ENCODE measurements at places on chromosomes 12 and 14.

- no peak for DNase-seq
These were observed 14.3 kb upstream of the CORO1C start for GRCh38 chr12:108745641-108746040.

GRCh38 chr14:68781161-68782021 is 11.5 kb downstream of the ZFP36L1 start:
- DNase-seq = no peak

DNA sequence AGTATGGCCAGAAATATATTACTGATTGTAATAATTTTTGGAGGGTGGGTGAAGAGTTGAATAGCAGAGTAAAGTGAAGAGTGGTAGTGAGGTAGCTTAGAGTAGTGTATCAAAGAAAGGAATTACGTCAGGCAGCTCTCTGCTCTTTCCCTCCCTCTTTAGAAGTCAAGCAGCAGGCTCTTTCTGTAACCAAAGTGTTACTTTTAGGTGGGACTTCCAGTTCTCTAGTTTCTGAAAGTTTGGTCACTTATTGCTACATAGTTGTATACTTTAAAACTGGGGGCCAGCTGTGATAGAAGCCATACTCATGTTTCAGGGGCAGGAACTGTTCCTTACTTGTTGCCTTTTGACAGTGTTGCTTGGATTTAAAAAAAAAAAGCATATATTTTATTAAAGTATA is 30.6 kb downstream of the ATF7IP start:
- DNase-seq = no peak

GRCh38 chr12:122909442-122910288 is 13.7 kb upstream of the VPS37B start:
- DNase-seq = no peak

- no peak for DNase-seq
These were observed 3.2 kb downstream of the PLBD1 start for GRCh38 chr12:14564336-14564959.

DNA sequence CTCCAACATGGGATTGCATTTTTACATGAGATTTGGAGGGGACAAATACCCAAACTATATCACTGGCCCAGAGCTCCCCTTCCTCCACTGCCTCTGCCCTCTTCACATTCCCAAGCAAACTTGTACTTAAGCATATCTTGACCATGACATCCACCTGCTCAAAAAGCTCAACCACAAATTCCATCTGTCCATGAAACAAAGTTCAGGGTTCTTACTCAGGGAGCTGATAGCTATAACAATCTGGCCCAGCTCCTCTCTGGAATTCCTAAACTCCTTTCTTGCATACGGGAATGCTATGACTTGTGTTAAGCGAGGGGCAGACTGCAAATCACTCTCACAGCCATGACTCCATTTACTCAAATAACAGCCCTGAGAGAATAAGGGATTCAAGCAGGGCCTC is 152.1 kb downstream of the GALC start:
- no peak for DNase-seq

DNA sequence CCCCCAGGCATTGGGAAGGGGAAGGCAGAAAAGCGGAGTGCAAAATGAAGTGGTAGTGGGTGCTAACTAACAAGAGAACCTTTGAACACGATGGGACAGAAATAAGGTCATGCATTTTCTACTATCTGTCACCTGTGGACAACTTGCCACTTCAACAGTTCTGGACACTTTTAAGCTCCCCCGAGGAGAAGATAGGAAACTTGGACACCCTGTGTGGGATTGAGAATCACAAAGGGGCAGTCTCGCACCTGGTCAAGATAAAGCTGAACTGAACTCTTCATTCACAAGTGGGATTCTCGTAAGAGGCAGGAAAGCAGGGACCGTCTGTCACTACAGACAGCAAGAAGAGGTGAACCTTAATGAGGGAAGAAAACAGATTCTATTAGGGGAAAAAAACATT is 51.6 kb downstream of the EIF2S3B start:
- DNase-seq = no peak

- no peak for DNase-seq
These were observed 18.6 kb upstream of the GPATCH2L start for GRCh38 chr14:76133103-76133502.

- no peak for DNase-seq
These were observed 69.9 kb downstream of the DDX51 start for GRCh38 chr12:132074216-132074615.

GRCh38 chr12:22467190-22467589 is 77.2 kb downstream of the C2CD5 start:
- no peak for DNase-seq

- no peak for DNase-seq
These were observed 28.3 kb downstream of the C12orf75 start for GRCh38 chr12:105358789-105359188.

DNA sequence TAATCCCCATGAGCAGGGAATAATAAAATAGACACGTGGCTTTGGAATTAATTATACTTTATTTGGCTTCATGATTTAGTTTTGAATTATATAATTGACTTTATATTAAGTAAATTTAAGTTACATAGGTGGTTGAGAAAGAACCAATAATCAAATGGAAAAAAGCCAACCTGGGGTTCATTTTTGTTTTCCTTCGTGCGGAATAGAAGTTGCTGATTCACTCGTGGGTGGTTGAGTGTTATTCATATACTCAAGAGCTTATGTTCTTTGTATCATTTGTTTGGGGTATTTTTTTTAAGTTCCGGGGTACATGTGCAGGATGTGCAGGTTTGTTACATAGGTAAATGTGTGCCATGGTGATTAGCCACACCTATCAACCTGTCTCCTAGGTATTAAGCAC is 58.0 kb downstream of the ZNF664 start:
- no peak for DNase-seq

DNA sequence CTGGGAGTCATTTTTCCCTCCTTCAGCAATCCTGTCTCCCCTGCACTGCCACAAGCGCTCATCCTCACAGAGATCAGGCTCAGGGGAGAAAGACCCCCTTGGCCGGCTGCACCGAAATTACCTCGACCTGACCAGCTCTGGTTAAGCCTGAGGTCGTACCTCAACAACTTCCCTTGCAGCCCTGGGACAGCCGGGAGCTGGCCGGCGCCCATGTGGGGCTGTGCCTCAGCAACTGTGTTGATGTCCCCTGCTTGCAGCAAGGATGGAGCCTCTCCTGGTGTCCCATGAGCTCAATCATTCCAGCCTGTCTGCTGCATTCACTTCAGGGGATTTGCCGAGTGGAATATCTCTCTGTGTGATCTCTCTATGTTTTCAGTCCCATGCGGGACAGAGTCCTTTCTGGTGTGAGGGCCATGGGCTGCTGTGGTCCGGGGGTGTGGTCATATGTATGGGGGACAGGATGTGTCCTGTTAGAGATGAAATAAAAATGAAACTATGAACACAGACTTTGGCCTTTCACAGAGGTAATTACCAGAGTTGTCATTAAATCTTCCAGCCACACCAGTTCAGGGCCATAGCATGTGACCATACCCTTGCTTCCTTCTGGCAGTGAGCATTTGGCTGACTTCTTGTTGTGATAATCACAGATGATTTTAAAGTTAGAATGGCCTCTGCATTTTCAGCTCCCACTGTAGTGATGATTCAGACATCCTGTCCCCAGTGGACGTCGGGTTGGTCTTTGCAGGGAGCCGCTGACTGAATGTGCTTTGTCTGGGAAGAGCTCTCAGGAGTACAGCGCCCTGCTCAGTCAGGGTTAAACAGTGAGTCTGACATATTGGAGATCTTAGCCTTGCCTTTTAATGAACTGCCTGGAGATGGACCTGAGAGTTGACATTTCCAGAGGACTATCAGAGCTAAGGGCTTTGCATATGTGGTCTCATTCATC is 405.9 kb downstream of the AACS start:
- DNase-seq = no peak

GRCh38 chr12:117789195-117789912 is 179.4 kb downstream of the KSR2 start:
- no peak for DNase-seq

GRCh38 chr12:93980711-93981110 is 167.7 kb upstream of the PLXNC1 start:
- DNase-seq = no peak

GRCh38 chr12:89559753-89560152 is 33.9 kb upstream of the POC1B start:
- DNase-seq = no peak

DNA sequence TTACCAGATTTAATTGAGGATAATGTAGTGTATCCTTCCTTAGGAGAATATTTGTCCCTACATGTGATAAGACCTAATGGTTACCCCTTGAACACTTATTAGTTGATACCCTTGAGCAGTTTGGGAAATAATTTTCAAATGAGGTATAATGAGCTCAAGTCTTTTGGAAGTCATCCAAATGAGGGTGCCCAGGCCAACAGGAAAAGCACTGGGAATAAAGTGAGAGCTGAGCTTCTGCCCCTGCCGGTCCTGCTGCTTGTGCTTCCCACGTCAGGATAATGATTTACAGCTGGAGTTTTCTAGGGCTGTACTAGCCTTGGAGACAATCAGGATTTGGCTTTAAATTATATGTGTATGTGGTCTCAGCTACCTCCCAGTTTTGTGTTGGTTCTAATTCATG is 178.8 kb upstream of the FRMD6 start:
- DNase-seq = no peak

GRCh38 chr12:67722296-67722695 is 73.8 kb downstream of the DYRK2 start:
- no peak for DNase-seq

GRCh38 chr14:103854017-103854808 is 6.8 kb upstream of the PPP1R13B start:
- no peak for DNase-seq

GRCh38 chr12:23703051-23703450 is 246.4 kb downstream of the SOX5 start:
- DNase-seq = no peak

- DNase-seq = no peak
These were observed 16.0 kb downstream of the PLD4 start for GRCh38 chr14:104940526-104941150.

DNA sequence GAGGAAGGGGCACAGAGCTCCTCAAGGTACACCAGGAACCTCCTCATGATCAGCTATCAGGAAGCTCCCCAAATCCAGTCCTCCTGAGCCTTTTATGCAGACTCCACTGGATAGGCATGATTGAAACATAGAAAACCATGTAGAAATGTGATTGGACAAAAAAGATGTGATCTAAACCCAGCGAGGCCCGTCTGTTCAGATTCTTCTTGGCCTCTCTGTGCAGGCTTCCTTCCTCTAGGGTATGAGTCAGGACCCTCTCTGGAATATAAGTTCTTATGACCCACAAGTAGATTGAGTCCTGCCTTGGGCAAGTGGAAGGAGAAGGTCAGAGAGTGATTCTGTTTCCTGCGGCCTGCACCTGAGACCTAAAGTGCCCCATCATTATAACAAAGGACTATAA is 166.3 kb downstream of the PHLDA1 start:
- no peak for DNase-seq

- no peak for DNase-seq
These were observed 41.2 kb upstream of the FKBP4 start for GRCh38 chr12:2753536-2753935.

DNA sequence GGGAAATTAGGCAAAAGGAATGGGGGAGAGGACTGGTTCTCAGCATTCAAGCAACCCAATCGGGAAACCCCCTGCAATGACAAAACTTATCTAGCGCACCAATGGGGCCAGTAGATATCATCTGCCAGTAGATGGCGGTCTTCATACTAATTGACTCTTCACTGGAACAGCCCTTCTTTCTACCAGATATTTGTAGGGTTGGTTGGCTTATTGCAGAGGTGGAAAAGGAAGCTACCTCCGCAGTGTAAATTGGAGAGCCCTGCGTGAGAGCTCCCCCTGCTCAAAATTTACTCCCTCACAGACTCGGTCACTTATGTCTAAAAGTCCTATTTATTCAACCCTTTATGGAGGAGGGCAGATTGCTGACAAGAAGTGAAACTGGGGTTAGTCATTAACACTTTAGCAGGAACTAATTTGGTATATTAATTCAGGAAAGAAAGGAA is 166.1 kb upstream of the CCND2 start:
- DNase-seq = peak; percentile 44
